Motor neuron (in vitro differentiated cells): ENCODE measurements at places on chromosomes 7 and 10. TPM values are rescaled to one million over a fixed set of nuclear protein-coding genes. Genes with fewer than 3 reads are reported as not detected.

Gene LRRC4
- total RNA-seq, result 4.4 and 4.7 TPM in 2 replicates

Gene ANKRD1
- 0.09 TPM in 1 of 2 replicates, not detected in the other for total RNA-seq

Gene FAM25G
- total RNA-seq, result not detected in 2 replicates

Gene CADPS2
- total RNA-seq, result 89.1 and 98.3 TPM in 2 replicates

Gene PTF1A
- not detected in 2 replicates for total RNA-seq

Gene WIPF3
- total RNA-seq, result 3.8 and 4.7 TPM in 2 replicates

Gene COPG2
- 31.7 and 35.4 TPM in 2 replicates for total RNA-seq

Gene PIP
- not detected in 2 replicates for total RNA-seq

Gene MYO3A
- total RNA-seq, result 2.7 and 3.0 TPM in 2 replicates

Gene PTPN20
- not detected in 2 replicates for total RNA-seq

DNA sequence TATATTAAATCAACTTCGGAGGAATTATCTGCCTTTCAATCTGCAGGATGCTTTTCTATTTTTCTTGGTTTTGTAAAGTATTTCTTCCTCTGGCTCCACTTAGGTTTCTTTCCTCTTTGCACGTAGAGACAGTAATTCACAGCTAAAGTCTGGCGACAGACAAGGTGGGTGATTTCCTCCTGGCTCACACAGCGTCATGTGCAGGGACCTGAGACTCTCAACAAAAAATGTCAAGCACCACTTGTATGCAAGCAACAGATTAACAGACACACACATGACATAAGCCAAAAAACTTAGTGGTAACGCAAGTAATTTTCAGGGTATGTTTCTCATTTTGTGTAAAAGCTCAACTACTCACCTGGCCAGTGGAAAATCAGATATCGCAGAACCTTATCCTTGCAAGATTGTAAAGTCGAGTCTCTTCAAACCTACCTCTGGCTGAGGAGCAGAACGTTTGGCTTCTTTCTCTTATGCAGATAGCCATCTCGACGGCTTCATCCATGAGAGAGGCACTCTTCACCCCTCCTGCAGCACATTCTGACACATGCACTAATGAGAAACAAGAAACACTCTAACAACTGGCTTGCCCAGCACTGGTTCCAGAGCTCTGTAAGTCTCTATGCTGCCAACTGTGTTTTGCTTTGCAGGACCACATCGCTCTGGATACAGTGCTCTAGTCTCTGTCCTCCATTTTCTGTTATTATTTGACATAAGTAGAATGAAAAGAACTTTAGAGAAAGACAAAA is 188.0 kb downstream of the CDCA7L start:
- ATAC-seq, result no peak

- ATAC-seq, result no peak
Observed at GRCh38 chr10:52563360-52563759, 209.2 kb downstream of the MBL2 start.

GRCh38 chr10:124904796-124905195 is 37.1 kb upstream of the ZRANB1 start:
- no peak for ATAC-seq

DNA sequence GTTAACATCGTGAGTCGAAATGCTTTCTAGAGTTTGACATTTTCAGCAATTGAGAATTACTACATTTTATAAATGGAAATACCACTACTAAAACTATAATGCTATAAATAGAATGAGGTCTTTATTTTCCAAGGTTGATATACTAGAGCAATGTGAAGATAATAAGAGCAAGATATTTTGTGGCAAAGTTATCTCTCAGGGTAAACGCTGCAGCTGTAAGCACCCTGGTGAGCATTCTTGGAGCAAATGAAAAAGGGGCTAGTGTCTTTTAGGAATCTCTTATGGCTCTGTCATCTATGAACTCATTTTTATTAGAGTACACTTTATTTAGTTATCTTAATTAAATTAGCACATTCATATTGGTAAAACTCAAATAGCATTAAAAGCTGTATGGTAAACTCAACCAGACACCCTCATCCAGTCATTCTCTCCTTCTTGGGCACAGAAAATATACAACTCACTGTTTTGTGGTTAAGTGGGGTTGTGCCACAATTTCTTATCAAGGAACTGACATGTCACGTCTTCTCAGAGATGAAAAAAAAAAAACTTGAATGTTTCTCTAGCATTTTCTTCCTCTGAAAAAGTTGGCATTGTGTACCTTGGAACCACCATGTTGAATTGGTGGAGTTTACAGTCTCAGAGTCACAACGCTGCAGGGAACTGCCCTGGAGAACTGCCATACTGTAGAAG is 289.5 kb upstream of the PFKP start:
- no peak for ATAC-seq

DNA sequence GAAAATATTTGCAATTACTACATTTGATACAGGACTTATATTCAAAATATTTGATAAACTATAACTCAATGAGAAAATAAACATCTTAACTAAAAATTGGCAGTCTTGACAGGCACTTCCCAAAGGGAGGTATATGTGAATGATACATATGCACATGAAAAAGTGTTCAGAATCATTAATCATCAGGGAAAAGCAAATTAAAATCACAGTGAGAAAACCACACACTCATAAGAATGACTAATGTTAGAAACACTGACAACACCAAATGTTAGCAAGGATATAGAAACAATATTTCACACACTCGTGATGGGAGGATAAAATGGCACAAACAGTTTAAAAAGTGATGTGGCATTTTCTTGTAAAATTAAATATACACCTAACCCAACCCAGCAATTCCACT is 4.1 kb upstream of the VPS26A start:
- ATAC-seq, result no peak

DNA sequence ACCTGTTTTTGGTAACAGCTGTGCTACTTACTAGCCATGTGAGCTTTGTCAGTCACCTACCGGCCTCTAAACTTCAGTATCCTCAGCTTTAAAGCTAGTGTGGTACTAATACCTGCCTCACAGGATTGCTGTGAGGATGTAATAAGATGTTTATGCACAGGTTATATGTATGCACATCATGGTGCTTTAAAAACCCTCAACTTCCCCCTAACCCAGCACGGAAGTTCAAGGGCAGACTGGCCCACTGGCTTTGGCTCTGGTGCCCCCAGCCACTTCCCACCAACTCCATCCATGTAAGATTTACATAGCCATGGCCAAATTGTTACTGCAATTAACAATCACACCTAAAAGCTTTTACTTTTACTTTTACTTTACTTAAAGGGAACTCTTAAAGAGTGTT is 676.0 kb upstream of the GALNT17 start:
- ATAC-seq, result no peak

DNA sequence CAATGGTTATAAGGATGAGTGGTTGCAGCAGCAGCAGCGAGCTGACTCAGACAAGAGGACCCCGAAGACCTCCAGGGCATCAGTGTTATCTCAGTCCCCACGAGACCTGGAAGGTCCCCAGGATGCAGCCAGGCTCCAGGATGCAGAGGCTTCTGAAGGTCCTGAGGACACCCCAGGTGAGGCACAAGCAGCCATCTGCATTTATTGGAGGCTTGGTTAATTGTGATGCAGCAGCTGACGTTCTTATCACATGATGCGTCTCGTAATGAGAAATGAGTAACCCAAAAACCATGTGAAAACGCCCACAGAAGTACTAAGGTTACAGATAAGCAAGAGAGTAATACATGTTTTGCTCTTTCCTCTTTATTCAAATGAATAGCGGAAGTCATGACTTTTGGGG is 17.4 kb downstream of the C7orf57 start:
- ATAC-seq, result peak; percentile 36

- ATAC-seq, result peak; percentile 63
Observed at GRCh38 chr10:59131666-59132065, 44.8 kb upstream of the PHYHIPL start.

DNA sequence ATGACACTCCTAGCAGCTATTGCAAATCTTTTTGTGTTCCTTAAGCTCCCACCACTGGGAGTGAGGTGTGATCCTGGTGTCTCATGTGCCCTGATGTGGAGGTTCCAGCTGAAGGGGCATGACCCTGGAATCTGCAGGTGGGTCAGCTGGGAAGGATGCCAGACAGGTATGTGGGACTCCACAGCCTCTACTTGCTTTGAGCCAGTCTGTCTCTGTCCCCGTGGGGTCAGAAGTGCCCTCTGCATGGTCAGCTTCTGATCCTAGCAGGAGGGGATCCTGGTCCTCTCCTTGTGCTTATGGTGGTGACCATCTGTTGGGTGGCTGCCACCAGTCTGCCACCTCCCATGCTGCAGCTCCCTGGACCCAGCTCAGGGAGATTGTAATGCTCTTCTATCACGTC is 51.1 kb upstream of the COMTD1 start:
- no peak for ATAC-seq

- no peak for ATAC-seq
Observed at GRCh38 chr7:155881471-155882350, 69.4 kb upstream of the SHH start.

GRCh38 chr10:50605269-50605950 is 18.3 kb downstream of the SGMS1 start:
- ATAC-seq, result peak; percentile 74

GRCh38 chr10:93977442-93977841 is 16.3 kb upstream of the PLCE1 start:
- ATAC-seq, result no peak

GRCh38 chr10:27285093-27285492 is 44.5 kb upstream of the ACBD5 start:
- ATAC-seq, result no peak

DNA sequence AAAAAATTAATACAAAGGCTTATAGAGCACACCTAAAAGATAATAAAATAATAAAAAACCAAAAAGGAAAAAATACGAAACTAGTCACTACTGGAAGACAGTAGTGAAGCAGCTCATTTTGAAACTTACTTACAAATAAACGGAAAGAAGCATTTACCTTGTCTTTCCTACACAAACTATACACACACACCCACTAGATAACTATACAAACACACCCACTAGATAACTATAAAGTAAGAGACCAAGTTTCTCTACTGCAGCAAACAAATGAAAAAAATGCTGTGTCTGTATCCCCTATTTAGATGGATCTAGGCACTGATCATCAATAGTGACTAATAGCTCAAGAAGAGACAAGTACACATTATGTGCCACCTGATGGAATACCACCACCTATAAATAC is 49.2 kb downstream of the KIF5B start:
- ATAC-seq, result no peak

GRCh38 chr10:17229967-17230682 is 2.1 kb downstream of the VIM start:
- ATAC-seq, result peak; percentile 26

- no peak for ATAC-seq
Observed at GRCh38 chr10:14128519-14128918, 202.2 kb downstream of the FRMD4A start.

- ATAC-seq, result no peak
Observed at GRCh38 chr7:4174451-4174850, 507.6 kb upstream of the FOXK1 start.

DNA sequence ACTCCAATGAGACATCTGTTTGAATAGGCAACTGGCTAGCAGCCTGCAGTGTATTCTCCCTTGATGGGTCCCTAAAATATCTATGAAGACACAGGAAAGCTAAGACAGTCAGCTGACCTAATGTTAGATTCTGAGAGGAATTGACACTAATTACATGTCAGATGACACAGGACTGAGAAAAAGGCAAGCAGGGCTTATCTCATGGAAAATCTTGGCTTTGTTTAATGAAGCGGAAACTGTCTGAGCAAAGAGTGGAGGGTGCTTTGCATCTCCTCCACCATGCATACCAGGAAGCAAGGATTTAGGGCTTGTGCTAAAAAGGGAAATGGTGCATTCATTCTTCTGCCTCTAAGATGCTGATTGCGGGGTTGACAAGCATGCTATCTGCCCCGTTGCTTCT is 135.5 kb upstream of the GLI3 start:
- ATAC-seq, result peak; percentile 47
